GM23338 (cell line): ENCODE measurements at places on chromosomes 3 and 15. TPM values are rescaled to one million over a fixed set of nuclear protein-coding genes. Genes with fewer than 3 reads are reported as not detected.

Gene WNT5A
- total RNA-seq, result 2.2 and 4.0 TPM in 2 replicates

- no peak overlapping the region for H3K4me3 ChIP-seq
- DNase-seq, result no peak
- no peaks in the 10 kb centered on the region for H3K27me3 ChIP-seq
These were observed 182.4 kb downstream of the RBMS3 start for GRCh38 chr3:29463304-29463703.

Gene GATM
- 17.5 and 21.6 TPM in 2 replicates for total RNA-seq

DNA sequence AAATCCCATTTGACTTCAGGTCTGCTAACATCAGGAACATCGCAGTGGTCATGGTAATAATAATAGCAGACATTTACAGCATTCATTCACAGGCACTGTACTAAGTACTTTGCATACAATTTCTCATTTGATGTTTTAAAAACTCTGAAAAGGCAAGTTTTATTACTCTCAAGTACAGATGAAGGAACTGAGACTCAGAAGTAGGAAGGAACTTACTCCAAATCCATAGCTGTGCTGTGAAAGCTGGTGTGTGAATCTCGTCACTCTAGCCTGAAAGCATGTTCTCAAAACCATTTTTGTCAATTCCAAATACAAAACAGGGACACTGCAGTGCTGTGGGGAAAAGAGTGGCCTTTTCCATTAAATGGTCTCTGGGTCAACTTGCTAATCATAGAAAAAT is 179.9 kb downstream of the FAM43A start:
- DNase-seq, result no peak
- no peaks in the 10 kb centered on the region for H3K36me3 ChIP-seq
- H3K4me1 ChIP-seq, result no peaks in the 10 kb centered on the region
- H3K27me3 ChIP-seq, result no peaks in the 10 kb centered on the region

Gene FEZF2
- 0.50 TPM in 1 of 2 replicates, not detected in the other for total RNA-seq

DNA sequence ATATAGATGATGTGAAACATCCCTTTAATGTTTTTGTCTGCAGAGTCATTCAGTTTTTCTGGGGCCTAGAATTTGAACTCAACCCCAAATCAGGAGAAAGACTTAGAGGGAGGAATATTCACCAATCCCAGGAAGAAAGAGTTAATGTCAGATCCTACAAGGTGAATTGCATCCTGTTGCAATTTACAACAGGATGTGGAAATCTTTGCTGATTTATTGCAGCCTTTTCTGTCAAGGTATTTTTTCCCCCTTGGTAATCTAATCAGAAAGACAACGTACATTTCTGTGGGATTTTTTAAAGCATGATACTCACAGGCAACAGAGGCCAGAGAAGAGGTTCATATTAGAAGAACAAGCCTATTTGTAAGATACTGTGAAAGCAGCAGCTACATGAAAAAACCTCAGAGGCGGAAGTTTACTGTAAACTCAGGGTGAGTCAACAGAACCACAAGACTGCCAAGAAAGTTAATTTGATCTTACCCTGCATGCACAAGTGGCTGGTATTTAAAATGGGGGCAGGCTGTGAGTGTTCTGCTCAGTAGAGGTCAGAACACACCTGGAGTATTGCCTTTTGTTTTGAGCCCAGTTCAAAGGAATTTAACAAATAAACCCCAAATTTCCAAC is 531.9 kb downstream of the AGBL1 start:
- no peaks in the 10 kb centered on the region for H3K36me3 ChIP-seq
- H3K27me3 ChIP-seq, result no peaks in the 10 kb centered on the region
- H3K27ac ChIP-seq, result peak overlapping the region; percentile 65
- DNase-seq, result peak; percentile 10

DNA sequence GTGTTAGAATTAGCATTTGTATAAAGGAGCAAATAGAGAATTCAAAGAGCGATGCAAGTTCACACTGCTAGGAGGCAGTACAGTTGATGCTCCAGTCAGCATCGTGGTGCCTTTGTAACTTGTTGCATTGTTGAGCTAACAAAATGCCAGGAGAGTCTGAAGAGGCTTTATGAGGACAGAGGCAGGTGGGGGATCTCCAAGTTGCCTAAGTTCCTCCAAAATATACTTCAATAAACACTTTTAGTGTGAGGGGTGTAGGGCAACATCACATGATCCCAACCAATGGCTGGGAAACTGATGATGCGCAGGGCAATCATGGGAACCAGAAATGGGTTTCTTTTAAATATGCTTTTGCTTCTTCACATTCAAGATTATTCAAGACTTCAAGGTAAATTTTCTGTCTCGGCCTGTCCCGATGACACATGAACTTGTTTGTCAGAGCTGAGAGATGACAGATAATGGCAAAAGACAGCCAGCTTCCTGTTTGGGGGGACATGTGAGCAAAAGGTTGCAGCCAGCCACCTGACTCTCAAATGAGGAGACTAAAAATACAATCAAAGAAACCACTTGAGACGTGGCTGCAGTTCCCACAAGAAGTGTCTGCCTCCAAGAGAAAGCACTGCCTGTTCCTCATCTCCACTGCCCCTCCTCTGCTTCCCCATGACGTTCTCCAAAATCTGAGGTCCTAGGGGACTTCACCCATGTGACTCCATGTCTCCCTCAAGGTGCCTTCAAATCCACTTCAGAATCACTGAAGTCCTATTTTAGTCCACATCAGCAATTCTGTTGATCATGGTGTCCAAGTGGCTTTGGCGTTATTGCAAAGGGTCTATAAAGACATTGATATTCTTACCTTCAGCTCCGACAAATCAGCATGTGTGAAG is 39.3 kb downstream of the KLHL6 start:
- no peaks in the 10 kb centered on the region for H3K36me3 ChIP-seq
- H3K27me3 ChIP-seq, result no peaks in the 10 kb centered on the region
- H3K27ac ChIP-seq, result no peak overlapping the region
- DNase-seq, result peak; percentile 71

- no peaks in the 10 kb centered on the region for H3K36me3 ChIP-seq
- no peak overlapping the region for H3K27ac ChIP-seq
- 0 out of 2 replicates have a peak, but pooled peaks cover 3% of the 10 kb centered on the region for H3K4me1 ChIP-seq
- no peak overlapping the region for H3K4me3 ChIP-seq
- H3K27me3 ChIP-seq, result no peaks in the 10 kb centered on the region
These were observed 86.9 kb upstream of the RASGRP1 start for GRCh38 chr15:38651328-38652038.

DNA sequence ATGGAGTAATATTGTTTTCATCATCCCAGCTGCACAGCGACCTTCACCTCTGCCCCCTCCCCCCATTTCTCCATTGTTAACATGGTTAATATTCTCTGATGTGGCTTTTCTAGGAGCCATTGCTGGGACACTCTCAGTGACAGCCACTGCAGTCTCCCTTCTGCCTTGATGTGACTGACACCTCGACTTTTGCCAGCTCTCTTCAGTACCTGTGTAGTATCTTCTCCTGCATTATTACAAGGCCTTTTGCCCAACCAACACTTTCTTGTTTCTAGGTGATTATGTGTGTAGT is 179.8 kb downstream of the CLSTN2 start:
- no peak overlapping the region for H3K4me3 ChIP-seq
- no peak for DNase-seq
- H3K27ac ChIP-seq, result no peak overlapping the region

Gene AQR
- 57.2 and 67.3 TPM in 2 replicates for total RNA-seq

Gene WDR76
- 14.6 and 17.8 TPM in 2 replicates for total RNA-seq

Gene NME9
- 0.14 TPM in 1 of 2 replicates, not detected in the other for total RNA-seq

DNA sequence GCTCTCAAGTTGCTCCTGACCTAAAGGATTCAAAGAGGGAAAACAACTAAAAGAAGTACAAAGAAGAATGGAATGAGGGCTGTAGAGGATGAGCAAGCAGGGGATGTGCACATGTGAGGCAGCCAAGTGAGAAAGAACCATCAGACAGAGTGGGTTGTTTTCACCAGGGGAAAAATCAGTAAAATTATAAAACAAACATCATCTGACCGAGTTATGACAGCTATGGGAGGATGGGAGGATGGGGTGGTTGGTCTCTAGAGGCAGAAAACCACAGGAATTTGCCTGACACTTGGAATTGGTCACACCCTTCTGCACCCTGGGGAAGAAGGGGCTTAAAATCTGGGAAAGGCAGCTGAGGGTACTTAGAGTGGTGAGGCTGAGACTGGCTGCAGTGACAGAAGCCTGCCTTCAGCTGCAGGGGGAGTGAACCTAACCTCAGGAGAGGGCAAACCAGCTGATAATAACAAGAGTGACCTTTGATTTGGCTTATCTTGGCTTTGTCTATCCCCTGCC is 10.1 kb downstream of the ARHGAP31 start:
- no peaks in the 10 kb centered on the region for H3K36me3 ChIP-seq
- DNase-seq, result no peak

- H3K4me3 ChIP-seq, result 0 out of 2 replicates have a peak overlapping the region, but pooled peaks have one; percentile 35
- no peaks in the 10 kb centered on the region for H3K27me3 ChIP-seq
- peak overlapping the region; percentile 92 for H3K27ac ChIP-seq
- DNase-seq, result peak; percentile 52
- no peaks in the 10 kb centered on the region for H3K36me3 ChIP-seq
These were observed 10.5 kb downstream of the GNAI2 start for GRCh38 chr3:50246517-50246954.

DNA sequence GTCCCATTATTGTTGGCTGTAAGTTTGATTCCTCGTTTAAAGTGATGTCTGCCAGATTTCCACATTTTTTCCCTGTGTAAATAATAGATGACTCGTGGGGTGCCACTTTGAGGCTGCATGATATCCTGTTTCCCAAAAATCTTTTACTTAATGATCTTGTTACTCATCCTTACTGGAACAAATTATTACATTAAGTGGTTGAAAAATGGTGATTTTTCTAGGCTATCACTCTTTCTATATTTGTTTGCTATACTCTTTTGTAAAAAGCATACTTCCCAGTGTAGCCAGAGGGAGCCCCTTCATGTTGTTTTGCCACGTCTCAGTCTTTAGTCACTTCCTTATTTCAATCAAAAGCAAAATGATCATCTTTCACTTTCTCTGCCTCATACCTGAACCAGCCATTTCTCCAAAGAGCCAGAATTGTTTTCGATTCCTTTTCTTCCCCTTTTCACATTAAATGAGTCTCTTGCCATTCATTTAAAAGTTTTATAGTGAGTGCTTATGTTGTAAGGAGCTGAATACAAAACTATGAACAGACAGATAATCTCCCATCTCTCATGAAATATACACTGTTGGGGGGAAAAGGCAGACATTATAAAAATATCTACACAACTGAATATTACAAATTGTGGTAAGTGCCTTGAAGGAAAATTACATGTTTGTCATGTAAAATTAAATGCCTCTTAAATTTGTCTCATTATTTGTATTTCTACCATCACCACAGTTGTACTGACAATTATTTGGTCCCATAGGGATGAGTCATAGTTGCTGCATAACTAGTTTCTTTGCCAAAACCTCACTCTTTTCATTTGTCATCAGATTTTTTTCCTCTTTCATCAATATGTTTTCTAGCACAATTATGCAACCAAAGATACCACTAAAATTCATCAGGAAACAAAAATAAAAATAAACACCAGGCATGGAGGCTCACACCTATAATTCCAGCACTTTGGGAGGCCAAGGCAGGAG is 41.5 kb downstream of the ADGRG7 start:
- no peak overlapping the region for H3K4me3 ChIP-seq
- H3K27ac ChIP-seq, result no peak overlapping the region
- H3K4me1 ChIP-seq, result no peaks in the 10 kb centered on the region
- H3K36me3 ChIP-seq, result no peaks in the 10 kb centered on the region
- H3K27me3 ChIP-seq, result no peaks in the 10 kb centered on the region

Gene TNNC1
- 1.7 and 6.5 TPM in 2 replicates for total RNA-seq

Gene TGM4
- not detected in 2 replicates for total RNA-seq

DNA sequence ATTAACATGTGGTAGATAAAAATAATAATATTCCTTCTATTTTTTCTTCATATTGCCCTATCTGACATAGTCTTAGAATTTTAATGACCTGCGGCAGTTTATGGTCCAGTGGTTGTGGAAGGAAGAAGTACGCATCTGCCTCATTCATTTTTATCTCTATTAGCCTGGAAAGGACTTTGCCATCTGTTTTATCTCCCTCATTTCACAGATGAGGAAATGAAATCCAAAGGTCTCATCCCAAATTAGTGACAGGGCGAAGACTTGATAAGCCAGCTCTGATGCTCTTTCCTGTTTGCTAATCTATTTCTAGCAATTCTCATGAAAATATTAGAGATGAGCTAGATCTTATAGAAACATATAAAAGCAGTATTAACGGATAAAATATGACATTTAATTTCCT is 113.3 kb downstream of the KLHL25 start:
- DNase-seq, result no peak
- H3K4me3 ChIP-seq, result no peak overlapping the region
- H3K36me3 ChIP-seq, result 0 out of 2 replicates have a peak, but pooled peaks cover 7% of the 10 kb centered on the region
- no peak overlapping the region for H3K27ac ChIP-seq
- H3K27me3 ChIP-seq, result no peaks in the 10 kb centered on the region
- H3K4me1 ChIP-seq, result no peaks in the 10 kb centered on the region

Gene STRC
- total RNA-seq, result 0.19 and 0.45 TPM in 2 replicates

Gene LMAN1L
- total RNA-seq, result not detected in 2 replicates

- H3K4me3 ChIP-seq, result no peak overlapping the region
- no peaks in the 10 kb centered on the region for H3K4me1 ChIP-seq
- no peaks in the 10 kb centered on the region for H3K27me3 ChIP-seq
- DNase-seq, result no peak
These were observed 198.1 kb downstream of the NEK10 start for GRCh38 chr3:27171113-27171512.

Gene GRIP2
- 4.5 and 5.8 TPM in 2 replicates for total RNA-seq

GRCh38 chr3:101999177-101999779 is 150.0 kb downstream of the NFKBIZ start:
- H3K27ac ChIP-seq, result no peak overlapping the region
- no peaks in the 10 kb centered on the region for H3K4me1 ChIP-seq
- no peak for DNase-seq
- no peaks in the 10 kb centered on the region for H3K36me3 ChIP-seq

Gene WHAMM
- total RNA-seq, result 2.2 and 8.3 TPM in 2 replicates

- H3K4me3 ChIP-seq, result no peak overlapping the region
- no peaks in the 10 kb centered on the region for H3K4me1 ChIP-seq
- H3K27me3 ChIP-seq, result no peaks in the 10 kb centered on the region
- DNase-seq, result no peak
- no peaks in the 10 kb centered on the region for H3K36me3 ChIP-seq
- no peak overlapping the region for H3K27ac ChIP-seq
These were observed 7.8 kb upstream of the CD200R1 start for GRCh38 chr3:112982710-112983109.

Gene C2CD4A
- total RNA-seq, result 0.07 and 0.19 TPM in 2 replicates
